ENCODE measurements at places on chromosomes 7 and 10.
A peak's percentile ranks its signal among the peaks of the same experiment; 100 is the strongest.

DNA sequence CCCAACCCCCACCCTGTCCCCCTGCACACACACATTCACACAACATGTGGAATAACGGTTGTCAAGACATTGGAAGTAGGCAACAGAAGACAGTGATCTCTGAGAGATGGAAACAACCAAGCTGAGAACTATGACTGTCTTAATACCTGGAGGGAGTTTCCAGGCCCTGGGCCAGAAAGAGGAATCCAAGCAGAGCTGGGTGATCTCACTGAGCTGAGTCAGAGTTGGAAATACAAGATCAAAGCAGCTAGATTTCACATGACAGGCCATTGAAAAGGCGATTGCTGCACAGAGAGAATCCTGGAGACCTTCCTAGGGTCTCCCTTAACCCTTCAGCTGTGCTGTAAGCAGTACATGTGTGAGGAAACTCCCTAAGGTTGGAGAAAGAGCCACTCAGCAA, 165.8 kb upstream of the PRSS1 start:
- no peak for DNase-seq

DNA sequence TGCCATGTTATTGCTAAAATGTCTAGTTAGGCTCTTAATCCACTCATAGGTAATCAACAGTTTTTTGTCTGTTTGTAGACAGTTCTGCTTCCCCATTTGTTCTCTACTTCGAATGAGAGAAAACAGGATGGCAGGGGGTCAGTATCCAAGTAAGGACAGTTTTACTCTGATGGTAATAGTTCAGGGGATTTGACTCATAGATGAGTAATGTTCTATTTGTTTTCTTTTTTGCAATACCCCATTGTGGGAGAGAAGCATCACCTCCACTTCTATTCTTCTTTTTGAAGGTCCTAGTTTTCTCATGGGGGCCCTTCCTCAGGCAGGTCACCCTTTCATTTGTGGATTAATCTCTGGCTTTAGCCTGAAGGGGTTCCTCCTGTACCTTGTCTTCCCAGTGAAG, 13.9 kb downstream of the PCLO start:
- no peak for DNase-seq

- DNase-seq, result no peak
These were observed 69.5 kb upstream of the ATRNL1 start for GRCh38 chr10:115023715-115024114.

GRCh38 chr10:7886056-7886455, 67.8 kb downstream of the TAF3 start:
- no peak for DNase-seq

DNA sequence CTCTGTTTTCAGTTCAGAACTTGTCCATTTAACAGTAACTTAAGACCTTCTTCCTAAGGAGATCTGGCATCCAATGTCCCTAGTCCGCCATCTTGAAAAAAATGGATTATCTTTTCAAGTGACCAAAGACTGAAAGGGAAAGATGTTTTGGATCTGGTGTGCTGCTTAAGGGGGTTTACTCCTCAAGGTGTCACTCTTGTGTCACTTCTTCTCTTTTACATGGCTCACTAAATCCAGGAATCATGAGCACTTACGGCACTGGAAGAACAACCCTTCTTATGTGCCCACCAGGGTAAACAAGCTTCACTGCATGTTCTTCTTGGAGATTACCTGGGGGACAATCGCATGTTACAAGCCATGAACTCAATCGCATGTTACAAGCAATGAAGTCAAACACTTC, 43.7 kb downstream of the ANXA8 start:
- DNase-seq, result no peak

DNA sequence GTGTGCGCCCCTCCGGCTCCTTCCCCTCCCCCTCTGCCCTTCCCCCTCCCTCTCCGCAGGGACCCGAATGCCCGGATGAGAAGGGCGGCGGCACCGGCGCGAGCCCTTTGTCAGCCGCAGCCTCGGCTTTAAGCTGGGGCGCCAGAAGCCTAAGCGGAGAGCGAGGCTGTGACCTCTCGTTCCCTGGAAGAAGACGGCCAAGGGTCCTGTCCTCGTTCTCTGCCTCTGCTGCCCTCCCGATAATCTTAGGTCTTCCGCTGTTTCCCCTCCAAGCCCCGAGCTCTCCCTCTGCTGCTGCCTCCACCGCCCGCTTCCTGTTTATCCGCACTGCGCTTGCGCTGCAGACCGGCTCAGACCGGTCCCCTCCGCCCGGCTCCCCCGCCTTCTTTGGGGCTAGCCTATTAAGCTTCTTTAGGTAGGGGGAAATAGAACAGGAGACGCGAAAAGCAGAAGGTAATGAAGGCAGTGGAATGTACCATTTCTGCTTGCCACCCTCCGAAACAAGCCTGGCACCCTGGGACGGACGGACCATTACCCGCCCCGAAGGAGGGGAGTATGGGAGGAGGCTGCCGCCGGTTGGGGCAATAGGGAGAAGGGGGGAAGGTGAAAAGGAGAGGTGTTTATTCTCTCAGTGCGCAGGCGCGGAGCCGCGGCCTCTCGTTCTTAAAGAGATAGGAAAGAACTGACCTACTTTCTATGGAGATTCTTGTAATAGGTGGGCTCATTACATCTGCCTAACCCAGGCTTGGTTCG, at the start of gene OGA:
OGA (minus strand) TSS at position 326 of the 753 bp plus-strand sequence. CDS start 422 bp downstream, outside the sequence.
- DNase-seq, result peak; percentile 99

DNA sequence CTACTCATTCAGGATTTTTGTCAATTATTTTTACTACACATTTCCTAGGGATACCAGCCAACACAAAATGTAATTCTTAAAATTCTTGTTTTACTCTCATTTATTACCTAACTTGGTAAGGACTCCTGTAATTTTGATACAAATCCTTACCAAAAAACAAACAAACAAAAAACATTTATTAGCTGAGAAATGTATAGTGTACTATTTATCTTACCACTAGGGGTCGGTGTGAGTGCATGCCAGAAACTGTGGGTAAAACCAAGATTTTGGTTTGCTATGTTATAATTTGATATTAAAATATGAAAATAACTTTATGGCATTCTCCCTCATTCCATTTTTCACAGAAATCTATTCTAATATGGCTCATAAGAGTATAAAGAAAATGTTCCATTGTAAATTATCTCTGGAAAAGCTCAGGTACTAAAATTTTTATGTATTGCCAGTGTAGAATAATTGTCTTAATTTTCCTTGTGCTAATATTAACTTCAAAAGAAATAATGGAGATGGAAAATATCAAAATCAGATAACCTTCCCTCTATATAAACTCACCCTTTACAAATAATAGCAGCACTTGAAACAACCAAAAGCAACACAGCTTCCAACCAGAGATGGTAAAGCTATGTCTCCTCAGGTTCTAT, 290.8 kb upstream of the PCDH15 start:
- no peak for DNase-seq

DNA sequence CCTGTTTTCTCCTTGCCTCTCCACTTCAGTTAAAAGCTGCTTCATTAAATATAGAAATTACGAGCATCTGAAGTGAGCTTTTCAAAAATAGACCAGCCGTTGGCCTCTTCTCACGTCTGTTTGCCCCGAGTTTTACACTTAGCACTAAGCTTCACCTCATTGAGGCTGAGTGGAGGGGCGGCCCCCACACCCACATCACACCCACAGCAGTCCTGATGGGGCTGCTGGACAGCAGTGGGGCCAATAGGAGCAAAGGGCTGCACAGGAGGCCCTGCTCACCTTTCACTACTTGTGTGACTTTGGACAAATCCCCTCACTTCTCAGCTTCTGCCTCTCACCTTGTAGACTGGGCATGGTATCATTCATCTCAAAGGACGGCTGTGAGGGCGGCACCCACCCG, 677.8 kb downstream of the SDK1 start:
- DNase-seq, result no peak

DNA sequence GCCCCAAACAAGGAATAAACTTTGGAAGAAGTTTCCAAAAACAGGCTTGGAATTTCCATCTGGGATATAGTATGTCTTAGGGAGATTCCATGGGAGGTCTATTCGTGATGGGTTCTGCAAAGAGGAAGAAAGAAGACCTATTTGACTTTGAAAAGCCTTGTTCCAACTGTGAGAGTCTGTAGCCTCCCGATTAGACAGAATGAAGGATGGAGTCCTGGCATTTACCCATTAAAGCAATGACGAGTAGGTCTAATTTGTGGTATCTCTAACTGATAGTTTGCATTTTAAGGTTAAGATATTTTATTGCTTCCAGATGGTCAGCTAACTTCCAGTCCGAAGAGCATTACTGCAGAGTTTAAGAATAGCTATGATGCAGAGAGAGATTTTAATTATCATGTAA, 19.5 kb upstream of the GALNT17 start:
- DNase-seq, result no peak

DNA sequence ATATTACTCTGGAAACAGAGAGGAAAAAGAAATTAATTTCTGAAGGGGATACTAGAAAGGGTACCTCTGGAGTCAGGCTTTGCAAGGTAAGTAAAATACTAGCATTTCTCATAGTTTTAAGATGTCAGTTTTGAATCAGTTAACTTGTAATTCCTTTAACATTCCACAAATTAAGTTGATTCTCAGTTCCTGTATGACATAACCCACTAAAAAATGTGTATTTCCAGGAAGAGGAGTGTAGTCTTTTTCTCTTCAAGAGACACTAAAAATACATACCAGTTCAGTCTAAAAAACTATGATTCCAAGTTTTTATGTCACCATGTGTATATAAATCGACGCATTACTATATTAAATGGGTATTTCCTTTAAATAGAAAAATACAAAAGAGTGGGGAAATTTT, 113.2 kb downstream of the CDK6 start:
- DNase-seq, result no peak

Measured in iPS DF 19.7 (cell line).